ENCODE measurements at places on chromosomes 4 and X. TPM values are rescaled to one million over a fixed set of nuclear protein-coding genes. Genes with fewer than 3 reads are reported as not detected.

The PABPC4L gene
- total RNA-seq, result 0.46 TPM

The CYLC1 gene
- not detected for total RNA-seq

The CXorf49 gene
- total RNA-seq, result not detected

The FAM114A1 gene
- total RNA-seq, result 12.7 TPM

The RHOXF2 gene
- total RNA-seq, result not detected

The PAGE1 gene
- total RNA-seq, result not detected

- DNase-seq, result no peak
These were observed 3.4 kb downstream of the PF4V1 start for GRCh38 chr4:73856518-73856917.

DNA sequence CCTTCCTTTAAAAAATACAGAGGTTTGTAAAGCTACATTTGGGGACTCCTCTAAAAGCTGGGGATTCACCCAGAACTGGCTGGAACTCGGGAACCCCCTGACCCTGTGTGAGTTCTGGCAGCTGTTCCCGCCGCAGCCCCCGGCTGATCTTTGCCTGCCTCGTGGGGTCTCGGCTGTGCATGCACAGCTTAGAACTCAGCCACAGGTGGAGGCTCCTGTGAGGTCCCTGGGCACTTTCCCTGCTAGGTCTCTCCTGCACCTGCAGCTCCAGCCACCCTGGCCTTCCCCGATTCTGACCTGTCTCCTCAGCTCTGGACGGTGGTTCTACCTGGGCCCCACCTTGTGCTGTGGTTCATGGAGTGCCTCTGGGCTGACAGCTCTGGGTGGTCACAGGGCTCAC is 48.6 kb upstream of the HGFAC start:
- DNase-seq, result no peak

GRCh38 chr4:78772526-78773091 is 3.5 kb upstream of the BMP2K start:
- no peak for DNase-seq

DNA sequence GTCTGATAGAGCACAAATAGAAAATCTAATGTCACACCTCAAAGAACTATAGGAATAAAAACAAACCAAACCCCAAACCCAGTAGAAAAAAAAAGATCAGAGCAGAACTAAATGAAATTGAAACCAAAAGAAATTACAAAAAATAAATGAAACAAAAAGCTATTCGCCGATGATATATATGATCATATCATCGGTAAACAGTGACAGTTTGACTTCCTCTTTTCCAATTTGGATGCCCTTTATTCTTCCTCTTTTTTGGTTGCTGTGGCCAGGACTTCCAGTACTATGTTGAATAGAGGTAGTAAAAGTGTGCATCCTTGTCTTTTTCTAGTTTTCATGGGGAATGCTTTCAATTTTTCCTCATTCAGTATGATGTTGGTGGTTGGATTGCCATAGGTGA is 215.3 kb upstream of the AR start:
- no peak for DNase-seq

GRCh38 chr4:162837679-162838078 is 329.0 kb downstream of the NAF1 start:
- DNase-seq, result no peak

DNA sequence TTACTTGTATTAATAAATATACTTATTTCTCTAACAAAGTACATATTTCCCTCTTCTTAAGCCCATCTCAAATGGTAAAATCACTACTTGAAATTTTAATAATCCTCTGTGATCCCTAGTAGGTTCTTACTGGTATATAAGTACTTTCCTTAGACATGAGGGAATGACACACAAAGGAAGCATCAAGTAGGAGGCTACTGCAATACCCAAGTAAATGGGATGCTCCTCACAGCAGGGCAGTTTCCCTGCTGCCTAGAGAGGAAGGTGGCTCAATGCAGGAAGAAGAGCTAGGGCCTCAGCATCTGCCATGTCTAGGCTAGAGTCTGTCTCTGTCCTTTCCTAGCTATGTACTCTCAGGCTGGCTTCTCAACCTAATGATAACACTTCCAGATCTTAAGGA is 122.1 kb upstream of the DIPK2B start:
- DNase-seq, result no peak

DNA sequence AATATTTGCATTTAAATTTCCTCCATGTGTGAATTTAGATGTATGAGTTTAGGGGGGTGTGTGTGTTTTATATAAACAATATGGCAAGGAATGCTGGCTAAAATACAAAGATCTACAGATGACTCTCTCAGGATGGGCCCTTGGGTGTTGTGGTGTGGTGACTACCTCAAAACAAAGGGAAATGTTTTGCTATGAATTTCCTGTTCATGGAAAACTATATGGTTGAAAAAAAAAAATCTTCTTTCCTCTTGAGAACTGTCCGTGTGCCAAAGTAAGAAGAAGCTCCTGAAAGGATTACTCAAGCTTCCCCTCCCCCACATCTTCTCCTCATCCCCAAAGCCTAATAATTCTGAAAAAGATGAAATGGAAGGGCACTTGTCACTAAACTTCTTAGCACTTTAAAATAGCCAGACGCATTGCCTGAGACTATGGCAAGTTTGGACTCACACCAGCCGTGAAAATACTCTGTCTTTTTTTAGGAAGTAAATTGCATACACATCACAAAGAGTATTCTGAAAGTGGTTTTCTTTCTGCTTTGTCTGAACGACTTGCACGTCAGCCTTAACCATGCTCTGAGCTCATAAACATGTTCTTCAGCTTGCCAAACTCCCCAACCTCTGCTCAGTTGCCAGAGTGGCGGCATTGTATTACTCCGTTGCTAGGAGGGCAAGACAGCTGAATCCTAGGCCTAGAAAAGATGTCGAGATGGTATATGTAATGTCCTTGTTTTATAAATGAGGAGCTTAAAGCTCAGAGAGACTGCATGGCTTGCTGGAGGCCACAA is 250.4 kb upstream of the JADE1 start:
- DNase-seq, result no peak

DNA sequence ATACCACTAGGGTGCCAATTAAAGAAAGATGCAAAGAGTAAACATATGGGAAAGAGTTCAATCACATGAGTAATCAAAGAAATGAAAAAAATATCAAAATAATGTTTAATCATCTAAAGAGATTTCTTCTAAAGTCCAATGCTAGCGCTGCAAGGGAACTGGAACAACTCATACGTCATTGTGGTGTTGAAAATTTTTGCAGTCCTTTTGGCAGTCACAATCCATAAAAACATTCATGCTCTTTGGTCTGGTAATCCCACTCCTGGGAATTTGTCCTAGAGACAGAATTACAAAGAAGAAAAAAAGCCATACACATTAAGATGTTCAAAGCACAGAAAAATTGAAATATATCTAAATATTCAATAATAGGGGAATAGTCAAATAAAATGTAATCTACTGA is 4.6 kb downstream of the P2RY4 start:
- DNase-seq, result no peak

DNA sequence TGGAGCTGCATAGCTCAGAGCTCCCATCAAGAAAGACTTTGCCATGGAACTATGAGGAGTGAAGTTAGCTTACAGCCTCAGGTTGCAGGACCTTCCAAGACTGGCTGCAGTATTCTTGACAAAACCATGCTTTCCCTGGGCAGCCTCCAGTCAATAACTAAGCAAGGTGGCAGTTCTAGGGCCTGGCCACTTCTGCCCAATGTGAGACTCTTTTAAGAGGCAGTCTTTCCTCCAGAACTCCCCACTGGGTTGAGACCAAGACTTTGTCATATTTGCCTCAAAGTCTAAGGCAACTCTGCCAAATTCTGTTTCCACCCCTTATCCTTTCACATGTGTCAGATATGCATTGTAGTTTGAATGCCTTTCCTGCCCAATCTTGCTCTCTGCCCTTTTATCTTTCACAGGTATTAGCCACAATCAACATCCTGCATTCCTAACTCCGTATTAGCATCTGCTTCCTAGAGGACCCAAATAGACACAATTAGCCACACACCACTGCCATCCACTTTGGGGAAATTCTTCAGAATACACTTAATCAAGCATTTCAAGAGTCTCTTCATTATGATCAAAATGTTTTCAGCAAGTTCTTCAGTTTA is 17.7 kb upstream of the SLC25A43 start:
- DNase-seq, result no peak

Measured in dorsolateral prefrontal cortex (tissue), 122 donors.